ENCODE measurements at places on chromosomes 16 and 17. TPM values are rescaled to one million over a fixed set of nuclear protein-coding genes. Genes with fewer than 3 reads are reported as not detected.

DPEP2 gene
- total RNA-seq = not detected

DNAJA3 gene
- 44.0 TPM for total RNA-seq

CLEC18B gene
- total RNA-seq = not detected

BRICD5 gene
- 0.57 TPM for total RNA-seq

NOG gene
- not detected for total RNA-seq

NDRG4 gene
- total RNA-seq = 5.2 TPM

SETD6 gene
- total RNA-seq = 11.7 TPM

SLC38A8 gene
- not detected for total RNA-seq

LAT gene
- total RNA-seq = 1.1 TPM

CD300E gene
- not detected for total RNA-seq

TNFRSF17 gene
- not detected for total RNA-seq

TEX19 gene
- not detected for total RNA-seq

KRT17 gene
- not detected for total RNA-seq

C17orf50 gene
- total RNA-seq = not detected

IL34 gene
- 3.4 TPM for total RNA-seq

ARL17B gene
- 7.4 TPM for total RNA-seq

ITGAL gene
- total RNA-seq = not detected

PIMREG gene
- total RNA-seq = 0.90 TPM

ZFP3 gene
- total RNA-seq = 1.4 TPM

RHOT2 gene
- total RNA-seq = 24.4 TPM

TMEM238L gene
- total RNA-seq = not detected

ARHGDIA gene
- 149 TPM for total RNA-seq

UTS2R gene
- not detected for total RNA-seq

ZNF423 gene
- 13.5 TPM for total RNA-seq

C16orf74 gene
- total RNA-seq = 12.0 TPM

MGAT5B gene
- total RNA-seq = 0.74 TPM

HEATR3 gene
- 14.8 TPM for total RNA-seq

LSM12 gene
- 13.2 TPM for total RNA-seq

ABCA10 gene
- total RNA-seq = 7.5 TPM

B3GNT9 gene
- total RNA-seq = 42.4 TPM

JMJD6 gene
- 18.1 TPM for total RNA-seq

DHRS7C gene
- not detected for total RNA-seq

PERCC1 gene
- total RNA-seq = not detected

ANKS4B gene
- total RNA-seq = not detected

CACNA1H gene
- total RNA-seq = 2.7 TPM

EPOP gene
- total RNA-seq = 5.0 TPM

CRISPLD2 gene
- 29.3 TPM for total RNA-seq
